CMK (cell line): ENCODE measurements at places on chromosomes 4 and X.

DNA sequence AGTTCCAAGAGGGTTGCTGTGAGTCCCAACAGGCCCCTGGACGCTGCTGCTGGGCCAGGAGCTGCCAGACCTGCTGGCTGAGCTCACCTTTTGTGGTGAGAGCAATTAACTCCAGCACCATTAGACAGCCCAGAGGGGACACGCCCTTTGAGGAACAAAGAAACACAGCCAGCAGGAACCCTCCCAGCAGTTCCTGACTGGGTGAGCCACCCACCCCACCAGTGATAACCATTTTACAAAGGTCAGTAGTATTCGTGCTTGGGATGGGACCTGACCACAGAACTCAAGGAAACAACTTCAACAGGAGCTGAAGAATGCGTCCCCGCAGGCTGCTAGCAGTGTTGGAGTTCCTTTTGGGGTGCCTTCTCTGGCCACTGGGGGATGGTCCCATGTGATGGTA lies 38.8 kb upstream of the AFAP1 start:
- no peak for DNase-seq

GRCh38 chr4:81146466-81146865 lies 68.6 kb downstream of the PRKG2 start:
- no peak for DNase-seq

DNA sequence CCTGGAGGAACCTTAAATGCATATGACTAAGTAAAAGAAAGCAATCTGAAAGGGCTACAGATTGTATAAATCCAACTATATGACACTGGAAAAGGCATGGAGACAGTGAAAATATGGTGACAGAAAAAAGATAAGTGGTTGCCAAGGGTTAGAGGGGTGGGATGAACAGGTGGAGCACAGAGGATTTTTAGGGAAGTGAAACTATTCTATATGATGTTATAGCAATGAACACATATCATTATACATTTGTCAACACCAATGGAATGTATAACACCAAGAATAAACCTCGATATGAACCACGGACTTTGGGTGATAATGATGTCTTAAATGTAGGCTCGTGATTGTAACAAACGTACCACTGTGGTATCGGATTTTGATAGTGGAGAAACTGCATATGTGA lies 40.7 kb downstream of the NPY5R start:
- DNase-seq: no peak

GRCh38 chrX:50002067-50002714 lies 79.8 kb downstream of the CLCN5 start:
- DNase-seq: no peak

DNA sequence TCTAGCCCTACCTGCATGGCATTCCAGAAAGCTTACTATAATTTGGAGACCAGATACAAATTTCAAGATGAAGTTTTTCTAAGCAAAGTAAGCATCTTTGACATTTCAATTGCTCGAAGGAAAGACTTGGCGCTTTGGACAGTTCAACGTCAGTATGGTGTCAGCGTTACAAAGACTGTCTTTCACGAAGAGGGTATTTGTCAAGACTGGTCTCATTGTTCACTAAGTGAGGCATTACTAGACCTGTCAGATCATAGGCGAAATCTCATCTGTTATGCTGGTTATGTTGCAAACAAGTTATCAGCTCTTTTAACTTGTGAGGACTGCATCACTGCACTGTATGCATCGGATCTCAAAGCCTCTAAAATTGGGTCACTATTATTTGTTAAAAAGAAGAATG lies 17.6 kb downstream of the THAP9 start:
- DNase-seq: no peak

- no peak for DNase-seq
These were observed 135.4 kb upstream of the PSAPL1 start for GRCh38 chr4:7569810-7570783.
